ENCODE measurements at places on chromosomes 1 and 21.

DNA sequence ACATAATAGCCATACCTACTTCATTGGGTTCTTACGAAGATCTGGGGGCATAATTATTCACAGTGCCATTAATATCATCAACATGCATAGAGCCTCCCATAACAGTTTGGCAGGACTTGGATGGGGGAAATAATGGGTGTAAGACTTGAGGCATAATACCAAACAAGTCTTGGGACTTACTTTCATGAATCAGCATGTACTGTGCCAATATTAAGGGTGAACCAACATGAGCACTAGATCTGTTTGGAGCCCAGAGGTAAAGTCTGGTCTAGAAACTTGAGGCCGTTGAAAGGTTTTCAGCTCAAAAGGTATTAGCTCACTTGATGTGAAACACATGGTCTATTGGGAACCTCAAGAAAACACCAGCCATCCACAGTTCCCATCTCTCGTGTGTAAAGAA, 56.7 kb upstream of the ZC3H11B start:
- no peak for DNase-seq

DNA sequence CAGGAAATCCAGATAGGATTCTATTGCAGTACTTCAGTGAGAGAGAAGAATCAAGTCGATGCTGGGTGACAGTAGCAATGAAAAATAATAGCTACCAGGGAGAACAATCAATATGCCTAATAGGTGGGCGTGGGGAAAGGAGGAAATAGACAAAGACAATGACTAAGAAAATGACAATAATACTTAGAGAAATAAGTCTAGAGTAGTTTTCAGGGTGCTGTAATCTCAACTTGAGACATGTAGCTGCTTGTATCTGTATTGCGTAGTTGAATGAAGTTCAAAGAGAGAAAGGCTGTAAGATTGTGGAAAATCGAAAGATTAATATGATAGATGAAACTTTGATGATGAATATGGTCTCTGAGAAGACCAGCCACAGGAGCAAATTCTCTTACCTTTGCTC, 2.6 kb downstream of the STXBP3 start:
- DNase-seq: no peak

GRCh38 chr1:7011826-7012225, 226.6 kb downstream of the CAMTA1 start:
- DNase-seq: no peak

DNA sequence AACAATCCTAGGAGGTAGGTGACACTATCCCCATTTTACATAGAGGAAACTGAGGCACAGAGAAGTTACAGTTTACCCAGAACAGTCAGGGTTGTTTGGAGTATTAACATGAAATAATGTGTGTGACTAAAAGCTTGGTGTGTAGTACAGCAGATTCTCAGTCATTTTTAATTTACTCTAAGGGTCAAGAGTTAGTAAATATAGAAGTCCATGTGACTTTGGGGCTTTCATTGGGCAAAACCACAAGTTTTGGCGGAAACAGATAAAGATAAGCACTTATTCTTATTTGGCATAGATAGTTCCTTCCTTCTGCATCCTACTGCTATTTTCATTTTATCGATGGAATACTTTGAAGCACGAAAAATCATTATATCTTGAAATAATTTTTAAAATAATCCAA, 128.5 kb downstream of the DNM3 start:
- DNase-seq: no peak

GRCh38 chr1:156692925-156693847, 12.2 kb downstream of the CRABP2 start:
- peak; percentile 51 for DNase-seq

GRCh38 chr1:164771619-164772361, 212.8 kb downstream of the PBX1 start:
- no peak for DNase-seq

DNA sequence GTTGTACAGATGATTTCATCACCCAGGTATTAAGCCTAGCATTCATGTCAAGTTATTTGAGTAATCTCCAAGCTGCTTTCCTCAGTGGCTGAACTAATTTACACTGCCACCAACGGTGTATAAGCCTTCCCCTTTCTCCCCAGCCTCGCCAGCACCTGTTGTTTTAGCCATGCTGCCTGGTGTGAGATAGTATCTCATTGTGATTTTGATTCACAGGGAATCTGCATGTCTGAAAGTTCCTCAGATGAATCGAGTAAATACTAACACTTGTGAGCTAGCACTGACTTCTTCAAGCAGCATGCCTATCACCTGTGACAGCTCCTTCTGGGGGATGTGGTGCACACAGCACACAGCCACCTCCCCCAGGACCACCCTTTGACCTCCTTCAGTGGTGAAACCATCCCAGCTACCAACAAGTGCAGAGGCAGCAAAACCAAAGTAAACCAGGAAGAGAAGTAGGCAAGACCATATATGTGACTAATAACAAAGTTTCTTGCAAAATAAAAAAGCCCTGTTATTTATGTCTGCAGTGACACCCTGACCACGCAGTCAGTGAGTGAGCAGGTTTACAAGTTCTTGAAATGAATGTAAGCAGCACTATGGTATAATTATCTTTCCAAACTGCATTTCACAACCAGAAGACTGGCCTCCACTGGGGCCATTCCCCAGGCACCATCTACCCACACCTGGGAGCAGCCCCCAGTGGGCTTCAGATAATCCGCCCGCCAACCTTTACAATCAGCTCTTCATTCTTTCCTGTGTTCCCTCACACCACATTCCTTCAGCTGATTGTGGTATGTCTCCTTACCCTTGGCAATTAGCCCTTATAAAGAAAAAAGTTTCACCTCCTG, 173.8 kb downstream of the ETS2 start:
- DNase-seq: no peak

DNA sequence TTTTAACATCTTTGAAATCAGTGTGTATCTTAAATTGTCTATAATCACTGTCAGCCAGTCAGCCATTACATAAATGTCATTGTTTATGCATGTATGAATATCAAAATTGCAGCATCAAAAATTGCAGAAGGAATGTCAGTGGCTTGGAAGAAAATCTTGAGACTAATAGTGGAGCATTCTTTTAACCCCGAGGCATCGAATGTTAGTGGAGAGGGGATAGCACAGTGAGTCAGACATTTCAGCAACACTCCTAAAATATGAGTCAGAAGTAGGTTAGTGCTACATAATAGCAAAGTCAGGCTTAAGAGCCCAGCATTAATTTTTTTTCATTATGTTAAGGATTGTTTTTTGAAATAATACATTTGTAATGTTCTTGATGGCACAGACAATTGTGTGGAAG, 45.5 kb downstream of the SNRPE start:
- DNase-seq: no peak

GRCh38 chr1:3683992-3684391, 31.7 kb downstream of the TP73 start:
- DNase-seq: no peak

Measured in Right ventricle myocardium inferior (tissue), 1 donor.